T-helper 2 cell (primary cell): ENCODE measurements at places on chromosomes 2 and 18.

GRCh38 chr2:12343141-12343540 lies 373.6 kb upstream of the TRIB2 start:
- no peak for DNase-seq

GRCh38 chr18:39935598-39935997 lies 2019.4 kb upstream of the PIK3C3 start:
- no peak for DNase-seq

GRCh38 chr2:238567996-238568395 lies 141.3 kb downstream of the ASB1 start:
- no peak for DNase-seq

DNA sequence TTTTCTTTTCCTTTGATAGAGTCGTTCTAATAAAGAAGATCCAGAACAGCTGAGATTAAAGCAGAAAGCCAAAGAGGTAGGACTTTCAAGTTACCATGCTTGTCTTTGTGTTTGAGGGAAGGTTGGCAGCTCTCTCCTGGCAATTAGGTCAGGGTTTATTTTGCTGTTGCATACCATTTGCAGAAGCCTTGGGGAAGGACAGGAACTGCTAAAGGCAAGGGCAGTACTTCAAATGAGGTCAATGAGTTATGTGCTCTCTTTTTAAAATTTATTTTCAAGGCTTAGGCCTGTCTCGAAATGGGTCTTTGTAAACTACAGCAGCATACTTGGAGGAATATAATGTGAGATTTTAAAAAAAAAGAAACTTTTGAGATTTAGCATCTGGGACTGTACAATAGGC lies 108.9 kb downstream of the TAF4B start:
- no peak for DNase-seq

- DNase-seq: no peak
These were observed 32.9 kb downstream of the OSBPL6 start for GRCh38 chr2:178227187-178227586.

DNA sequence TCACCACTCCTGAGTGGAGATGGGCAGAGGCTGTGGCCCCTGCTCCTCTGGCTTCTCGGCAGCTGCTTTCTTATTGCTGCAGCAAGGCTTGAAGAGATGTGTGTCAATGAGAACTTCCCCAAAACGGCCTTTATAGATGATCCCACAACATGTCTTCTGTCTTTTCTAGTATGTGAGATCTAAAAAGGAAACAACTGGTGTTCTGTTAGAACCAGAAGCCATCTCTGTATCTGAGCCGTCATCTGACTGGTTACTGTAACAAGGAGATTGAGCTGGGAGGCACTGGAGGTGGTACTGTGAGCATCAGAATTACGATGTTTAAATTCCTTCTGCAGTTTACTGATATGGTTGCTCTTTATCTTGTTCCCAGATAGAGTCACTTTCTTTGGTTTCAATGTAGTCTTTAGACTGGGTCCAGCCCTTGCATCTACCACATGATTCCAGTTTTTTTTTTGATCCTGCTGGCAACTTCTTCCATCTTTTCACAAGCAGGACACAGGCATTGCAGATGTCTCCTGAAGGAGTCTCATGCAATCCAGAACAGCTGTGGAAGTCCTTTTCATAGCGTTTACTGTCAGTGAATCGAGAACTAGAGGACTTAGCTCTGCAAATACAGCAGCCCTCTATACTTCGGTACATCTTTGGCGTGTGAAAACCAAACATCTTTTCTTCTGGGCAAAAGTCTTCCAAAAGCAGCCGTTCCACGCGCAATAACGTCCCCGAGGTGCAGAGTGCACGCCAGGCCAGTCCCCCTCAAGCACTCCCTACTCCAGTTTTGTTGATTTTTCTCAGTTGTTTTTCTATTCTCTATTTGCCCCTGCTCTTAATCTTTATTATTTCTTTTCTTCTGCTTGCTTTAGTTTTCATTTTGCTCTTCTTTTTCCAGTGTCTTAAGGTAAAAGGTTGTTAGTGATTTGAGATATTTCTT lies 29.7 kb downstream of the TAF4B start:
- no peak for DNase-seq

- no peak for DNase-seq
These were observed 83.3 kb downstream of the LIPG start for GRCh38 chr18:49645196-49645595.

DNA sequence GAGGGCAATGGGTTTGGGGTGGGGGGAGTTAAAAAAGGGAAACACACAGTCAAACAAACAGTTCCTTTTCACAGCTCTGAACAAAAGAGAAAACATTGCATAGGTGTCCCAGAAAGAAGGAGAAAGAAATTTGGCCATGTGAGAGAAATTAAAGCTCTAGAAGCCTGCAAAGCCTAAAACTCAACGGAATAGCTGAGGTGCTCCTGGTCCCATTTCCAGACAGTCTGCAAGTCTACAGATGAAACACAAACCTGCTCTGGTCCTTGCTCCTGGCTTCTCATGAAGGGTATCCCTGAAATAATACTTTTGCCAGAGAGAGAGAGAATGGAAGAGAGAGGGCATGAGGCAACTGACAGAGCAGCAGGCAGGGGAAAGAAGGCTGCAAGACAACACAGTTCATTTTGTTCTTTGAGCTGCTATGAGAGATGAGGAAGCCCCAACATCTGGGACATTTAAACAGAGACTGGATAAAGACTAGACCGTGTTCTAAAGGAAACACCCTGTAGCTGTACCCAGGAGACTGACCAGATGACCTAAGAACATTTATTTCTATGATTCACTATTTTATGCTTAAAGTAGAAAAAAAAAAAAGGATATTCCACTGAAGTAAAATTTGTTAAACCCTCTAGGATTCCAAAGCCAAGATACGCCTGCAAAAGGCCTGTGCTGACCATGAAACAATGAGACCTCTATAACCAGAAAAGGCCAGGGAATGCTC lies 57.3 kb upstream of the CYP26B1 start:
- no peak for DNase-seq

DNA sequence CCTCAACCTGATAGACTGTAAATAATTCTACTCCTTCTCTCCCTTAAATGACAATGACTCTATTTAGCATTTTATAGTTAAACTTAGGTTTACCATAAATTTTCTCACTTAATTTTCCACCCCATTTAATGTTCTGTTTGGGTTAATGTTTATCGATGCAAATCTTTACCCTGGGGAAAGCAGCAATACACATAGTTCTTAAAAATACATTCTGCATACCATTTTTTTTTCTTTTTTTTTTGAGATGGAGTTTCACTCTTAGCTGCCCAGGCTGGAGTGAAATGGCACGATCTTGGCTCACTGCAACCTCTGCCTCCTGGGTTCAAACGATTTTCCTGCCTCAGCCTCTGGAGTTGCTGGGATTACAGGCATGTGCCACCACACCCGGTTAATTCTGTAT lies 14.0 kb downstream of the STAM2 start:
- no peak for DNase-seq

DNA sequence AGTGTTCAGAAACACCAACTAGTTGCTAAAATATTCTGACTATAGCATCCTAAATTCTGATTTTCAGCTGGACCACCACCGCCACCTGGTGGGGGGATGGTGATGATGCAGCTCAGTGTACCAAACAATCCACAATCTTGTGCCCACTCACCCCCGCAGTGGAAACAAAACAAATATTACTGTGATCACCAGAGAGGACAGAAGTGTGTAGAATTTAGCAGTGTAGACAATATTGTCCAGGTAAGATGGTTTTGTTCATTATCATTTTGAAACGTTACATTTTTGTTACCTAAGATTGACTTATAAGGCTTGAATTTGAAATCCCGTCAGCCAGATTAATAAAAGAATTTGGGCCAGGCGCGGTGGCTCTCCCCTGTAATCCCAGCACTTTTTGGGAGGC lies 31.7 kb upstream of the UBXN4 start:
- DNase-seq: peak; percentile 58

DNA sequence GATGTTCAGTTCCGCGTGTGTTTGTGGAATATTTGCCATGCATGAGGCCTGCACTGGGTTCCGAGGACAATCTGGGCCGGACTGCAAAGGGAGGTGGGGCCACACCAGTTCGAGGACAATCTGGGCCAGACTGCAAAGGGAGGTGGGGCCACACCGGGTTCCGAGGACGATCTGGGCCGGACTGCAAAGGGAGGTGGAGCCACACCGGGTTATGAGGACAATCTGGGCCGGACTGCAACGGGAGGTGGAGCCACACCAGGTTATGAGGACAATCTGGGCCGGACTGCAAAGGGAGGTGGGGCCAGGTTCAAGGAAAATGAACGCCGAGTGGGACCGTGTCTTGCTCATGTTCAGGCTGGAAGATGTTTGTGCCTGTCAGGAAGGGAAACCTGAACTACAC lies 97.8 kb upstream of the HDAC4 start:
- DNase-seq: no peak

GRCh38 chr18:47399475-47399874 lies 148.0 kb upstream of the SKOR2 start:
- DNase-seq: no peak

DNA sequence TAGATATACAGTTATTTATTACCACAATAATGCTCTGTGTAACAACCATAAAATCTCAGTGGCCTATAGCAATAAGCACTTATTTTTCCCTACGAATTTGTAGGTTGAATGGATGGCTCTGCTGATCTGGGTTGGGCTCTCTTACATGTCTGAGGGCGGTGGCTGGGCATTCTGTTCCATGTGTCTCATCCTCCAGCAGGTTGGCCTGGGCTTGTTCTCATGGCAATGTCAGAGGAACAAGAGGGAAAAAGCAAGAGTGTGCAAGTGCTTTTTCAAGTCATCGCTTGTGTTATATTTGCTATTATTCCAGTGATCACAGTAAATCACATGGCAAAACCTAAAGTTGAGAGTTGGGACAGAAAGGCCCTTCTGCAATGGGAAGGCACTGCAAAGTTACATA lies 30.4 kb upstream of the MYO3B start:
- DNase-seq: no peak

DNA sequence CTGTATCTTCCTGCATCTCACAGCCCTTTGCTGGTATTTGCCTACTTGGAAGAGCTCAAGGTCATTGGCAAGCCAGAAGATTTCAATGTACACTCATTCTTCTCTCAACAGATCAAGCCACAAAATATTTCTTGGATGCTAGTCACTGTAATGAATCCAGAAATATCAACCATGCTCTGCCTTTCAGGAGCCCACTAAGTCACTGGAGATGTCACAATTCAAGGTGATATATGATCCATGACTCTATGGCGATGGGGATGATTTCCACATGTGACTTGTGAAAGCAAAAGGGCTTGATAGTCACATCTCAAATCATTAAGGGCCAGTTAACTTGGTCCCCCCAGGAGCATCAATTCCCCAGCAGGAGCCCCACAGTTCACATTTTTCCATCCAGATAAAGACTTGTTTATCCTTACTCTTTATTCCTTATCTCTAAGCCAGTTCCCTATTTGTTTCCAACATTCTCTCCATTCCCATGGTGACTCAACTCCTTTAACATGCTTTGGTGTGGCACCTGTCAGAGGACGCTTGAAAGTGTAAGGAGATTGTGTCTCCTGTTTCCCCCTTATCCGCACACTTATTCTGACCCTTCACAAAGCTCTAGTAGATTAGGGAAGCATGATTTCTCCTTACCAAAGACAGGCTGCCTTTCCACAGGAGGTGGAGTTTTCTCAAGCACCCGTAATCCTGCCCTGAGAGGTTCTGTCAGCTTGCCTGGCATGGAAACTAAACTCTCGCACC lies 15.8 kb downstream of the PKDCC start:
- DNase-seq: no peak

GRCh38 chr2:12043131-12043530 lies 296.7 kb downstream of the LPIN1 start:
- DNase-seq: no peak

DNA sequence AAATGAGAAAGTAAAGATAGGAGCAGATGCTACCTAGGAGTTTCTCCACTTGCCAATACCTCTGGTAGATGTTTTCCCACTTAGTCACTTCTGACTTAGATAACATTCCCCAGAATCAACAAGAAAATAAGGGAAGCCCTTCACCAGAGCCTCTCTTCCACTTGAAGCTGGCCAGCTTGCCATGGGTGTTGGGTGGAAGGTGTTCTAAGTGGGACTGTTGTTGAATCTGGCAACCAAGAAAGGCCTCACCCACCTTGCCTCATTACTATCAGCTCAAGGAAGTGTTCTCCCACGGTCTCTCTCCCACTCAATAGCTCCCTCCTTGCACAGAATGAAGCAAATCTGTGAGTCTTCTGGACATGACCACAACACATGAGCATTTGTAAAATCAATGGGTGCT lies 100.4 kb upstream of the REG3A start:
- DNase-seq: no peak

DNA sequence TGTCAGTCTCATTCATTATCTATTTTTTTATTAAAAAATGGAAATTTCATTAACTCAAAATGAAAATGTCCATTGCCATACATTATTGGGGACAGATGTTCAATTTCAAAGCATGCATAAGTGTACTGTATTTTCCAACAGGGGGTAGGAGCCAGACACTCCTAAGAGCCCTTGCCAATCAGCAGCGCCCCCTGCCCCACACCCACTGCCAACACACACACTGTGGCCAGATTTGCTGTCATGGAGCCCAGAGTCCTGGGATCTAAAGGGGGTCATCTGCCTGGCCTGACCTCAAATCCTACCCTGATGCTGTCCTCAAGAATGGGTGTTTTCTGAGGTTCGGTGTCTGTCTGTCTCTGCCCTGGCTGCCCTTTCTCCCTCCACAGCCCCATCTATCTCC lies 162.2 kb upstream of the TWIST2 start:
- no peak for DNase-seq

GRCh38 chr2:165572151-165572550 lies 102.7 kb downstream of the CSRNP3 start:
- no peak for DNase-seq

DNA sequence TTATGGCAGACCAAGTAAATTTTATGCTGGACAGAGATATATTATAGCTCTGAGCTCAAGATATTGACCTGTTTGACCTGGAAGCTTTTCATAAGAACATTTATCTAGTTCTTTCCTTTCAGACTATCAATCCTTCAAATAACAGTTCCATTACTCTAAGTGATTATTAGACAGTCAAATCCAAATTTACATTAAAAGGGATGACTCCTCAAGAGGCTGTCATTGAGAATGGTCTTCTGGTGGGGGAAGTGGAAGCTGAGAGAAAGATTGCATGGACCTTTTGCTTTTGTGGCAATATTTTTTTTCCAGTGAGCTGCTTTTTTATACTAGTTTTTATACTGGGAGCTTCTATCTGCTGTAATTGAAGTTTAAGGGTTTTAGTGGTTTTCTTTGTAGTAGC lies 14.9 kb upstream of the SERPINB12 start:
- no peak for DNase-seq

GRCh38 chr2:217184242-217184641 lies 324.4 kb upstream of the TNP1 start:
- DNase-seq: no peak

- DNase-seq: no peak
These were observed 106.4 kb upstream of the NCKAP5 start for GRCh38 chr2:133674433-133675331.
